ENCODE measurements at places on chromosomes 1 and 21. TPM values are rescaled to one million over a fixed set of nuclear protein-coding genes. Genes with fewer than 3 reads are reported as not detected.

Gene KCNA2
- under 0.01 TPM for total RNA-seq

Gene LRRC39
- not detected for total RNA-seq

Gene KRTAP19-1
- total RNA-seq: not detected

Gene PCBP3
- 1.3 TPM for total RNA-seq

Gene ARHGAP30
- total RNA-seq: not detected
